ENCODE measurements at places on chromosomes 1 and 21.

DNA sequence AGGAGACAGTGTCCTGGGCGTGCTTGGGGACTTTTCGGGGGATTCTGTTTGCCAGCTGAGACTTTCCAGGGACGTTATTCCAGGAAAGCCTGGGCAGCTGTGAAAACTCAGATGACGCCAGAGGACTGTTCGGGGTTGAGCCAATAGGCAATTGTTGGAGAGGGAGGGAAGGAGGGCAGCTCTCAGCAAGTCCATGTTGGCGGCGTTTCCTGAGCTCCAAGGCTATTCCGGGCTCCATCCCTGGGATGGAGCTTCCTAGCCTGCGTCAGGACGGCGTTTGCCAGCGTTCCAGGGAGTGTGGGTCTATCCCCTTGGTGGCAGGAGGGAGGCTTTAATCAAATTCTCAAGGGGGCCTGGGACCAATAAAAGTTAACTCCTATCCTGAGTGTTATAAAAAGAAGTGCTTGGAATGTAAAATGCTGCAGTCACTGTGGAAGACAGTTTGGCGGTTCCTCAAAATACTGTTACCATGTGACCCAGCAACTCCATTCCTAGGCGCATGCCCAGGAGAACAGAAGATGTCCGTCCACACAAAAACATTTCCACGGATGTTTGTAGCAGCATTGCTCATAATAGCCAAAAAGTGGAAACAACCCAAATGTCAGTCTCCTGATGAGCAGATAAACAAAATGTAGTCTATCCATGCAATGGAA, 15.2 kb downstream of the SLC27A3 start:
- no peak for DNase-seq

DNA sequence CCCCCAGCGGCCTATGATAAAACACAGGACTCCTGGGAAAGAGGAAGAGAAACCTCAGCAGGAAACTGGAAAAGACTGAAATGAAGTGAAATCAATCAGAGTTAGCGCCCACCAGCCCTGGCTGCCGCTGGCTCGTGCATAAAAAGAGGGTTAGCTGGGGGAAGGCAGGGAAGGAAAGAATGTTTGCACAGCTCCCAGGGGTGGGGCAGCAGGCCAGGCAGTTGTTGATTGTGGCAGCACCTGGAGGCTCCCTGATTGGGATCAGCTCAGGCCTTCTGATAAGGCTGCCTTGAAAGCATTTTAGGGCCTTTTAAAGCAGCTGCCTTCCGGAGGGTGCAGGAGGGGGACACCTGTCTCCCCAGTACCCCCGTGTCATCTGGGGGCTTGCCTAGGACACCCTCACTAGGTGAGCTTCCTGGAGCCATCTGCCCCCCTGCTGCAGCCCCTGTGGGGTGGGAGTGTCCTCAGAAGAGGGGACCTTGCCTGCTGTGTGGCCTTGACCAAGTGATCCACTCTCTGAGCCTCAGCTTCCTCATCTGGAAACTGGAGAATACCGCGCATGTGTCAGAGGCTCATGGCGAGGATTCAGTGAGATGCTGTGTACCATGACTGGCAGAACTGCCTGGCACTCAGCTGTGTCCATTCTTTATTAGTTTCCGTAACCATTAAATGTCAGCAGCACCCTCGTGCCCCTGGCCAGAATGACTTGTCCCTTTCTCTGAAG, 6.6 kb downstream of the EPHB2 start:
- DNase-seq, result no peak

DNA sequence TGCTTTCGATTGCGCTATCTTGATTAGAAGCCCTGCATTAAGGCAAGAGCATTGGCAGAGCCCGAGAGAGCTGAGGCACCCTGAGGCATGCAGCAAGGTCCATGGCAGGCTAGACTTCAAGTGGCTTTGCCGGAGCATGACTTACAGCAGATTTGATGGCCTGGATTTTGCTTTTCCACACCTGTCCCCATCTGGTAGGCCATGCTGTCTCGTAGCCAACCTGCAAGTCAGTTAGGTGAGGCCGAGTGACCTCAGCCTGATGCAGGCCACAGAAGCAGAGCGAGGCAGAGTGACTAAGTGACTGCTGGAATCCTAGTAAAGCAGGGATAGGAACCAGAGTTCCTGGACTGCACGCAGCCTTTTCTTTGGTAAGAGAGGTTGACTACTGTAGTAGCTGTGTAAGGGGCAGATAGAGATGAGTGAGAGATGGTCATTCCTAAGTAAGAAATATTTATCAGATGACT, 148.9 kb downstream of the PBX1 start:
- DNase-seq, result no peak

DNA sequence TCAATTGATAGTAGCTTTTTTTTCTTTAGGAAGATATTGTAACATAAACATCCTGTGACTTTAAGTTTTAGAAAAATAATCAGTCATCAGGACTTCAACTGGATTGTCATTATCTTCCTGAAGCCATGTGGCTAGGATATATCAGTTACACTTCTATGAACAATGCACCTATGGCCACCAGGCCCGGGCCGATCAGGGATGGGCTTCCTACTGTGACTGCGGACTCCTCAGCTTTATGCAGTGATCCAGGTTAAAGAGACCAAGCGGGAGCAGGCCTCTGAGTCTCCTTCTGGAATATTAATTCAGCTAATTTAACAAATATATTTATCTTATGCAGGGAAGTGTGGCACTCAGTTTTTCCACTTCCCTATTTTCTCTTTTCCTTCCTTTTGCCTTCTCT, 200.6 kb downstream of the ADGRL2 start:
- DNase-seq, result no peak

GRCh38 chr1:222654849-222655248, 37.0 kb downstream of the MIA3 start:
- no peak for DNase-seq

DNA sequence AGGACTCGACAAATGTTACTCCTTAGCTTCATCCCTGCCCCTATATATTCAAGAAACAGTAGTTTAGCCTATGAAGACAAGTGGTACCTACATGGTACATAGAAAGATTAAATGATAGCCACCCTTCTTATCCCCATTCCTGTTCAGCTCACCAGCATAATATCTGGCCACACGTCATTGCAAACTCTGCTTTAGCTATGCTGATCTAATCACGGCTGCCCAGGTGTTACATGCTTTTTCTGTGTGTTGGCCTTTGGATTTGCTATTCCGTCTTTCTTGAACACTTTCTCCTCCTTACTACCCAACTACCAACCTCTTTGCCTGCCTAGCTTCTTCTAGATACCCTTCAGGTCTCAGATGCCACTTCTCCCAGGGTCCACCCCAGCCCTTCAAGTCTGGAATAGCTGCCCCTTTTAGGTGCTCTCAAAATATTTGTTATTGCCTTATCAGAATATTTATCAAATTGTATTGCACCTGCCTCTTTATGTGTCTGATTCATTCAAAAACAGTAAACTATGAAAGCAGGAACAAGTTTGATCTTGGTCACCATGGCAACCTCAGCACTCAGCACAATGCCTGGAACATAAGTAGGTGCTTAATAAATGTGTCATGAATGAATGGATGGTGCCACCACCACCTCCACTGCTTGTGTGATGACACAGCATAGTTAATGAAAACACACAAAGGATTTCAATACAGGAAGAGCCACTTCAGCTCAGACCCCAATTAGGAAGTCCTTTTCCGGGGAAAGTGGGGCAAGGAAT, 11.4 kb upstream of the DNASE2B start:
- DNase-seq, result no peak

- no peak for DNase-seq
These were observed 17.6 kb upstream of the KCNQ4 start for GRCh38 chr1:40766017-40766416.

- no peak for DNase-seq
These were observed 34.4 kb downstream of the TTC39A start for GRCh38 chr1:51295926-51296325.

DNA sequence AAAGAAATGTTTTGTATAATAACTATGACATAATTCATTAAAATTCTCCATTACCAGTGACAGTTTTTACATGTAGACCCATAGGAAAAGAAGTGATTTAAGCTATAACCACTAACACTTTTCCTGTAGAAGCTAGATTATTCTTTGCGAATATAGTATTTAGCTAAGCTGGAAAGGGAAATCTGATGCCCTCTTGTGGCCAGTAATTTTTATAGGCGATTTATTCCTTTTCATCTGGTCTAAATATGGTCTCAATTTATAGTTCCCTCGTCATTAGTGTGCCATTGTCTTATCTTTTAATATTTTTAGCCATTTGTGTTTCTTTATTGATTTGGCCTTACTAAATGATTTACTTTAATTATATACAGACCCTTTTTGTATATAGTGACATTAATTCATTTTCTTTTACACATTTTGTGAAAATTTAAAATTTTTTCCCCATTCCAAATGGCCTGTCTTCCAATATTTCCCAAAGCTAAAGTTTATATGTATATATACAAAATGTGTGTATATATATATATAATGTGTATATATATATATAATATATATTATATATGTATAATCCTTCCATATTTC, 26.7 kb downstream of the BTG3 start:
- DNase-seq, result no peak

GRCh38 chr1:55304229-55304740, 89.1 kb upstream of the USP24 start:
- DNase-seq, result no peak

DNA sequence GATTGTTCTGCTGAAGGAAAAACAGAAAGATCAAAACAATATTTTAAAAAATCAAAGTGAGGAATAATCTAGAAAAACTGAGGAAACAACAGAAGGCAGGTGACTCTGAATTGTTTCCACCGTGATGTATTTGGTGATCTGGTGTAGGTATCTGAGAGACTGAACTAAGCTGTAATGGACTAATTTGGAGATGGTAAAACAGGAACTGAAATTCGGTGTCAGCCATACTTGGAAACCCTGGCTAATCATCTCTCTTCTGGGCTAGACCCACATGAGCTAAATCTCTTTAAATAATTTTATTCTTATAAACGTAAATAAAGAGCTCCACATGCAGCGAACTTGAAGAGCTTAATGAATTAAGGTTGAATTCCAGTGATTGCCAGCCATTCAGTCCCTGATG, 1226.1 kb downstream of the NCAM2 start:
- DNase-seq, result no peak

DNA sequence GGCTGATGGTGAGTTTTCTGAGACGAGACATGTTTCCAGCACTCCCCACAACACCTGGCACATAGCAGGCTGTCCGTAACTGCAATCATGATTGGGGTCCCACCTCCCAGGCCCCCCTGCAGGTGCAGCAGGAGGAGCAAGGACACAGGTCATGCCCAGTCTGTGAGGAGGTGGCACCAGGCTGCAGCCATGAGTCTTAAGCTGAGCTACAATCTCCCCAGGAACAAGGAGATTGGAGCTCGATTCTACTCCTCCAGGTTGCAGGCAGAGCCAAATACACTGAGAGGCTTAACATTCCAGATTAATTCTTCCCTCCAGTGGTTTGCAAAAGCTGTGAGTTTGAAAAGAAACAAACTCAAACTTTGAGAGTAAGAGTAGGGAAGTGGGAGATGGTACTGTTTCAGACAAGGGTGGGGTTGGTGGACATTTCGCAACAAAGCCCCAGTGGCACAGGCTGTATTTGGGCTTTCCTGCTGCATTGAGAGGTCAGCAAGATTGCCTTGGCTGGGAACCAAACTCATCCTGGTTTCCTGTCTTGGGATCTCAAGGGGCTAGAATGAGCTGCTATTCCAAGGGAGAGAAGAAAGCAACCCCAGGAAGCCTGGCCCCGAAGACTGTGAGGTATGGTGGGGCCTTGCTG, 64.8 kb upstream of the GALNT2 start:
- DNase-seq, result no peak

GRCh38 chr1:164716992-164717703, 158.2 kb downstream of the PBX1 start:
- no peak for DNase-seq

DNA sequence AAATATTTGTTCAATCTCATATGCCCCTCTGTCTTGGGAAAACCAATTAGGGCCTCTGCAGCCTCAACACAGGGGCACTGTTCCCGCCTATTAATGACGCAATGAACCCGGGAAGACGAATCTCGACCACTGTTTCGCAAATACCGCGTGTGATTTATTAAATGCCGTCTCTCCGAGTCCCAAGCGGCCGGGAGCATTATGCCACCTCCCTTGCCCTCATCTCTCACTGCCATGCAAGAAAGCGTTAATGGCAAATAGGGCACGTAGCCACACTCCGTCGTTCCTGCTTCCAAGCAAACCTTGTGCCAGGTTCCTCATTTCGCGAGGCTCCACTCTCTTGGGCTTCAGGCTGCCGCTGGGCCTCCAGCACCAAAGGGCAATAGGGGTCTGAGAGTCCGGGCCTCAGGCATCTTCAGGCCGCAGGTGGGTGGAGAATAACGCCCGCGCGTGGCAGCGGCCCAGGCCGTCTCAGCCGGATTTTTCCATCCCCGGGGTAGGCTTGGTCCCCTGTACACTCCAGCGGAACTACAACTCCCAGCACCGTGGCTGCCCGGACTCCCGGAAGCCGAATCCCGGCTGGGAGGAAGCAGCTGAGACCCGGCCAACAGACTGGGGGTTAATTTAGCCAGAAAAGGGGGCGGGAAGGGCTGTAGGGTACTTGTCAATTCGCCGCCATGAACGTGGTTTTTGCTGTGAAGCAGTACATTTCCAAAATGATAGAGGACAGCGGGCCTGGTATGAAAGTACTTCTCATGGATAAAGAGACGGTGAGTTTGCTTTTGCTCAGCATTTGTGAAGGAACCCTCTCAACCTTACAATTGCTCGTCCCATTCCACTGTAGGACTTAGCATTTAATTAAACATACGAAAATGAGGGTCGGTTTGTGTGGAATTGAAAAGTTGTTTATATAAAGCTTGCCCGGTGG, at the start of gene VPS45:
Gene VPS45, plus strand, starts transcription at position 593 of the 925 bp plus-strand sequence. Its CDS starts 82 bp downstream, at position 675.
- peak; percentile 93 for DNase-seq

GRCh38 chr1:67850151-67850551, 16.9 kb upstream of the GNG12 start:
- no peak for DNase-seq

DNA sequence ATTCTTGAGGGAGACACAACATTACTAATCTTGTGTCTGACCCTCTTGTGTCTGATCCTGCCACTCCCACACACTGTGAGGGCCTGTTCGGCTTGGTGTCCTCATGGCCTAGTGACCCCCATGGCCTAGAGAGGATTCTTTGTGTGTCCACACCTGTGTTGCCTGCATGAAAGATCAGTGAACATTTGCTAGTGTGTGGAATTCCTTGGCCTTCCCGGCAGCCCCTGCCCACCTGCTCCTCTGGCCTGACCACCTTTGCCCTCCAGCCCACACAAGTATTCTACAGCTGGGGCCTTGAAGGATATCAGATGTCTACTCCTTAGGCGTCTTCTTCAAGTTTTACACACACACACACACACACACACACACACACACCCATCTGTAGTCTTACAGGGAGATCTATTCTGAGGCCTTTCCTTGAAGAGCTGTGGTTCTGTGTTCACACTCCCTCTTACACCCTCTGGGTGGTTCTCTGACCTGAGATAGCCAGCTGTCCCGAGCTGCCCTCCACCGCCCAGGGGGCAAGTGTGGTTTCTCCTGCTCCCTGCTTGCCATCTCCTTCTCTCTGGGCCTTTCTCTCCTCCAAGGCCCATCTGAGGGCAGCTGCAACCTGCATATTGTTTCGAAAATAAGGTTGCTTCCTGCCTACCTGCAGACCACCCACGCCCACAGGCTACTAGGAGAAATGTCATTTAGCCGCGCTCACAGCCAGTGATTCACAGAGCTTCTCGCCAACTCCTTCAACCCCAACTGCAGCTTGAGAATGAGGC, 45.4 kb downstream of the CD247 start:
- DNase-seq, result no peak

- no peak for DNase-seq
These were observed 275.5 kb upstream of the PRMT6 start for GRCh38 chr1:106780806-106781569.

All from NCI-H1048 (cell line).